Suprapubic skin (tissue), 4 donors: ENCODE measurements at places on chromosomes 3 and 15.

GRCh38 chr3:141646760-141647561 is 91.1 kb upstream of the RNF7 start:
- H3K27me3 ChIP-seq = no peaks in the 10 kb centered on the region
- peaks cover 12% of the 10 kb centered on the region for H3K4me1 ChIP-seq
- no peak for DNase-seq
- no peak overlapping the region for H3K27ac ChIP-seq
- H3K36me3 ChIP-seq = no peaks in the 10 kb centered on the region
- H3K4me3 ChIP-seq = no peak overlapping the region

- H3K36me3 ChIP-seq = peaks cover 59% of the 10 kb centered on the region
- no peak for DNase-seq
- H3K4me1 ChIP-seq = peaks cover 4% of the 10 kb centered on the region
- no peaks in the 10 kb centered on the region for H3K27me3 ChIP-seq
Observed at GRCh38 chr3:179421500-179421899, 29.8 kb downstream of the GNB4 start.

DNA sequence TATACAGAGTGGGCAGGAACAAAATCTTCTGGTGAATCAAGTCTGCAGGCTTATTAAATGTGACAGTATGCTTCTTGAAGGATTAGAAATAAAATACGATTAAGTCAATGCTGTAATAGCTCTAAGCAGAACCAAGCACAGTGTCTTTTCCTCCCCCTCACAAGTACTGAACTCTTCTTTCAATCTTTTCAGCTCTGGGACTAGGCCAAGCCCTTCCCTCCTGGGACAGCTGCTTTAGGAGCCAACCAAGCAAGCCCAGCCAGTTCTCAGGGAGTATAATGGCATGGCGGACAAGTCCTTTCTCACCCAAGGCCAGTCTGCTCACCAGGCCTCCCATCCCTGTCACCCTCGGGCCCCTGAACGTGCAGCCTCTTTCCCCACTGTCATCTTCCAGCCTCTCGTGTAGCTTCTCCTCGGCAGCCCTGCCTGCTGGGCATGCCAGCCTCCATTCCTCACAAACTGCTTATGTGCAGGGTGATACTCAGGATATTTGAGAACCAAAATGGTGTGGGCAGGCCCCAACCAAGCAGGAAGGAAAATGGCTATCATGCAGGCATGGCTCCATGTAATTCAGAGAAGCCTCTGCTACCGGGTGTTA is 8.4 kb upstream of the PPP1R2 start:
- DNase-seq = no peak
- no peak overlapping the region for H3K27ac ChIP-seq
- H3K4me3 ChIP-seq = no peak overlapping the region
- H3K4me1 ChIP-seq = peaks cover 18% of the 10 kb centered on the region
- H3K36me3 ChIP-seq = no peaks in the 10 kb centered on the region
- no peaks in the 10 kb centered on the region for H3K27me3 ChIP-seq

DNA sequence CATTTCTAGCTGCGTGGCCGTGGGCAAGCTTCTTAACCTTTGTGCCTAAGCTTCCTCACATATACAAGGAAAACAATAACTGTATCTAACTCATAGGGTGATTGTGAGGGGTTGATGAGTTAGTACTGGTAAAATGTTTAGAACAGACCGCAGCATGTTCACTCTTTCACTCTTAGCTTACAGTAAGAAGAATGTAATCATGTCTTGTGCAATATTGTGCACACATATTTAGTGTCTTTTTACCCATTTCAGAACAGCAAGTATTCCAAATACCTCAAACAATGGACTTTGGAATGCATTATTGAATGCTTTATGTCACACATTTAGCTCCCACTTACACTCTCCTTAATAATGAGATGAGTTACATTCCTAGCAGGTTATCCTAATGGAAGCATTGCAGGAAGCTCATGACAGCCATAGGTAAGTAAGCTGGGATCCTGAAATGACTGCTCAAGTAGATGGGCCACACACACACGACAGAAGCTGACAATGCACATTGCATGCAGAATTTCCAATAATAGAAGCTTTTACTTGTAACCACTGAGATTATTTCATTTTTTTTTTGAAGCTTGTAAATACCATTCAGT is 468.9 kb upstream of the WNT5A start:
- H3K36me3 ChIP-seq = no peaks in the 10 kb centered on the region
- no peak overlapping the region for H3K27ac ChIP-seq

GRCh38 chr3:184005941-184006507 is 11.7 kb downstream of the ABCC5 start:
- peaks cover 35% of the 10 kb centered on the region for H3K4me1 ChIP-seq
- DNase-seq = no peak
- peaks cover 2% of the 10 kb centered on the region for H3K36me3 ChIP-seq
- peak overlapping the region; percentile 23 for H3K4me3 ChIP-seq
- H3K27me3 ChIP-seq = no peaks in the 10 kb centered on the region

DNA sequence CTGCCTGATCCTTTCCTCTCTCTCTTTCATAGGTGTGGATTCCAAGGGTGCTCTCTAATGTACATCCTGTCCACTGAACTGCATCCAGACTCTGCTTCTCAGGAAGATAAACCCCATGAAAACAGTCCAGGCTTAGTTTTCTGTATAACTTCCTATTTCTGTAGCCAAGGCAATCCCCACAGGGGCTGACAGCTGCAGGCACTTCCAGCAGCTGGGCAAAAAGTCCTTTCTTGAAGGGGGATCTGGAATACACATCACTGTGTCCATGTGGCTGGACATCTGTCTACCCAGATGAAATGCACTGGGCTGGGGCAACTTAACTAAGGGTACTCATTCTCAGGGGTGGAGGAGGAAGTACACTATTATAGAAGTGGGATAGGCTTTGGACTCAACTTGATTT is 72.2 kb downstream of the NR1D2 start:
- DNase-seq = no peak
- H3K27ac ChIP-seq = no peak overlapping the region
- H3K36me3 ChIP-seq = no peaks in the 10 kb centered on the region
- H3K4me3 ChIP-seq = no peak overlapping the region
- H3K4me1 ChIP-seq = peaks cover 25% of the 10 kb centered on the region

GRCh38 chr15:80743189-80743833 is 35.9 kb upstream of the CEMIP start:
- DNase-seq = no peak
- no peak overlapping the region for H3K4me3 ChIP-seq
- no peaks in the 10 kb centered on the region for H3K36me3 ChIP-seq
- no peaks in the 10 kb centered on the region for H3K27me3 ChIP-seq
- no peaks in the 10 kb centered on the region for H3K4me1 ChIP-seq

GRCh38 chr3:59422312-59422711 is 372.5 kb upstream of the CFAP20DC start:
- no peaks in the 10 kb centered on the region for H3K36me3 ChIP-seq
- no peak overlapping the region for H3K4me3 ChIP-seq
- H3K27ac ChIP-seq = no peak overlapping the region

DNA sequence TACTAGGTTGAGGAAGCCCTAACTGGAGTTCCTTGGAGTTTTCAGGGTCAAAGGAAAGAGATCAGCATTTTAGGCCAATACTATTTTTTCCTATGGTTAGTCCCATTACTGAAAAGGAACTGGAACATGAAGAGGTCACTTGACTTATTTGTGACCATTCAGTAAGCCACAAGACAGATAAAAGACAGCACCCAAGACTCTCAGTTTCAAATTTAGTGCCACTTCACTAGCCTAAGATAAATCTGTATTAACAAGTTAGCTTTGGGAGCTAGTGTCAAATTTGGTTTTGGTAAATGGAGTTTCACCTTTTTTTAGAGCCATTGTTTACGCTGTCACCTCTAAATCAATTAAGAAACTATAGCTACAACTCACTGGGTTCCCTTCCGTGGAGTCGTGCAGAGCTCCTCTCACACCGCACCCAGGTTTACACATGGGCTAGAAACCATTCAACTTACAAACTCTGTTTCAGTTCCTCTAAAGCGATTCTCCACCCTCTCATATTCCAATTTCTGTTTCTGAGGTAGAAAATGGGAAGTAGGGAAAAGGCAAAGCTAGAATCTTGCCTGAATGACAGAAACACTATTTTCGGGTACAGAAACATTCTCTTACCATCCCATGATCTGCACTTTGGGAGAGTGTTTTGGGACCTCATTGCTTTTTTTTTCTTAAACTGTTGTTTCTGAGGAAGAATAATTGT is 14.4 kb downstream of the CCDC32 start:
- H3K4me1 ChIP-seq = no peaks in the 10 kb centered on the region
- H3K36me3 ChIP-seq = peaks cover 50% of the 10 kb centered on the region
- no peak for DNase-seq
- H3K27me3 ChIP-seq = no peaks in the 10 kb centered on the region

DNA sequence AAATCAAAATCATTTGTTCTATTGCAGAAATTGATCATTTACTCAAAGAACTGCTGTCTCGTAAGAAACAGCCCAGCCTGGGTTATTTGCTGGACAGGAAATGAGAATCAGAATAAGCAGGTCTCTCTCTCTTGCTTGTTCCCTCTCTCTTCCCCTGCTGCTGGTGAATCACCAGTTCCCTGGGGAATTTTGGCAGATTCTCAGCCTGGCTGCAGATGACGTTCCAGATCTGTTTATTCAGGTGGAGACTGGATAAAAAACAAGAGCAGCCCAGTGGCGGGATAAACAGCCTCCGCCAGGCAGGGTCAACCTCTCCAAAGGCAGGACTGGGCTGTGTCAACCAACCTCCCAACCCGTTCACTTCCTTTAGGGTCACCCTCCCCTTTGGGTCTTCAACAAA is 72.1 kb downstream of the LRIG1 start:
- H3K27me3 ChIP-seq = no peaks in the 10 kb centered on the region
- no peaks in the 10 kb centered on the region for H3K36me3 ChIP-seq
- DNase-seq = peak; percentile 86
- H3K4me1 ChIP-seq = peaks cover 65% of the 10 kb centered on the region
- no peak overlapping the region for H3K4me3 ChIP-seq
- peak overlapping the region; percentile 73 for H3K27ac ChIP-seq

DNA sequence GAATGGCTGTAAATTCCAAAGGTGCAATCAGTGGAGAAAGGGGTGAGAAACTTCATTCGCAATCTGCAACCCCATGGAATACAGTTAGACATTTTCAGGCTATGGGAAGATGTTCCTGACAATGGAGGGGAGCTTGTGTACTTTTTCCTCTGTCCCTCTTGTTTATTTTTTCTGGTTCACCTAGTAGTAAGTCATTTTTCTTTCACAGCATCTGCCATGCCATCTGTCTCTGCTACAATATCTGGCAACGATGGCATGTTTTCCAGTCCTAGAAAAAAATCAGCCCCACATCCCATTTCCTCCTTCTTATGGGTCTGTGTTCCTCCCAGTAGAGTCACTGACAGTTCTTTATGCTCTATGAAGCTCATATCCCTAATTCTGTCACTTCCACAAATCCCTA is 76.0 kb downstream of the SSR3 start:
- DNase-seq = no peak
- no peak overlapping the region for H3K4me3 ChIP-seq
- peaks cover 7% of the 10 kb centered on the region for H3K4me1 ChIP-seq
- no peak overlapping the region for H3K27ac ChIP-seq
- no peaks in the 10 kb centered on the region for H3K36me3 ChIP-seq
- H3K27me3 ChIP-seq = no peaks in the 10 kb centered on the region

- no peak for DNase-seq
- no peaks in the 10 kb centered on the region for H3K27me3 ChIP-seq
- no peak overlapping the region for H3K27ac ChIP-seq
- H3K4me3 ChIP-seq = no peak overlapping the region
- H3K36me3 ChIP-seq = no peaks in the 10 kb centered on the region
Observed at GRCh38 chr3:124014366-124014942, 22.5 kb upstream of the ROPN1 start.

DNA sequence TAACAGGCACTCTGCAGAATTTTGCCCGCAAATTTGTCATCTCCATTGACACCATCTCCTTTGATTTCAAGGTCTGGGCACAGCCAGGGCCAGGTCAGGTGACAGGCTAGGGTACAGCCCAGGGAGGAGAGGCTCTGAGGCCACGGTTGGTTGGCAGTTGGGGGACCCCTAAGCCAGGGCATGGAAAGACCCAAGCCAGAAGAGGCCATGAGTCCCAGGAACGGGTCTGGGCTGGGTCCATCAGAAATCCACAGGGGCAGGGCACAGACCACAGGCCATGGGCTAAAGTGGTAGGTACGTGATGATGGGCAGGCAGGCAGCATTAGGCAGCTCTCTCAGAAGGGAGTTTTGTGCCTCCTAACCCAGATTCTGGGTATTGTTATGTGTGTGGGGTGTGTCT is 45.8 kb downstream of the SEMA3G start:
- peaks cover 37% of the 10 kb centered on the region for H3K4me1 ChIP-seq
- peaks cover 51% of the 10 kb centered on the region for H3K36me3 ChIP-seq
- no peaks in the 10 kb centered on the region for H3K27me3 ChIP-seq
- no peak overlapping the region for H3K4me3 ChIP-seq

DNA sequence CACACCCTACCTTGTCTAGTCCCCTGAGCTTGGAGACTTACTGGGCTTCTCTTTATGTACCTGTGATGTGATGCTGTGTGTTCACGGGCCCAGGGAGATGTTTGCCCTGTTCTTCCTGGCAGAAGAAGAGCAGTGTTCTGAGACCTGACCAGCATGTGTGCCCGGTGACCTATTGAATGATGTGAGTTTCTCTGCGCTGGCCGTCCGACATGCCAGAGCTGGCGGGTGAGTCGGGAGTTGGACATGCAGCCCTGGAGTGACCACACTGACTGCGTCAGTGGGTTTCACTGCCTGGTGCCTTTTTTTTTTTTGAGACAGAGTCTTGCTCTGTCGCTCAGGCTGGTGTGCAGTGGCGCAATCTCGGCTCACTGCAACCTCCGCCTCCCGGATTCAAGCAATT is 42.3 kb downstream of the CGNL1 start:
- H3K4me3 ChIP-seq = no peak overlapping the region
- H3K4me1 ChIP-seq = peaks cover 3% of the 10 kb centered on the region
- no peaks in the 10 kb centered on the region for H3K27me3 ChIP-seq
- H3K27ac ChIP-seq = no peak overlapping the region
- no peak for DNase-seq
- H3K36me3 ChIP-seq = no peaks in the 10 kb centered on the region

GRCh38 chr15:34988027-34988902 is at the start of gene ZNF770:
TSS of gene ZNF770 (minus strand) at chr15:34988287. CDS start at chr15:34983434, 4,853 bp downstream.
- peak; percentile 83 for DNase-seq
- peak within 1 kb of the TSS; percentile 64 for H3K4me3 ChIP-seq
- H3K4me1 ChIP-seq = peaks cover 50% of the 10 kb centered on the region
- peak within 1 kb of the TSS; percentile 99 for H3K27ac ChIP-seq
- H3K36me3 ChIP-seq = peaks cover 1% of the 10 kb centered on the region

DNA sequence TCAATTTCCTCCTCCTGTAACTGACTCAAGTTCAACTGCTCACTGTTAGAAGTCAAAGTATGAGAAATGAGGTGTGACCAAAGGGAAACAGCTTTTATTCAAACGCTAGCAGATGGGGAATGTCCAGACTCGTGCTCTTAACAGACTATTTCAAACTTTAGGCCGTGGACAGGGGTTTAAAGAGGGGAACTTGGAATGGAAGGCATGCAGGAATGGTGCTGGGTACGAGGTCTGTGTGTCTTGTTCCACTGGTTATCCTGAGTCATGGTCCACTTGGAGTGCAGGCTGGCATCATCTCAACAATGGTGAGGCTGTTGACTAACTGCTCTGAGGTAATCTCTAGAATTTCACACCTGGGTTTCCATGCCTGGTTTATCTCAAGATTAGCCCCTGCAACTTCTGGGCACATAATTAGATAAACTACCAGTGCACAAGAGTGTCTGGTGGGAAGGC is 22.9 kb upstream of the DNAAF4 start:
- H3K36me3 ChIP-seq = no peaks in the 10 kb centered on the region
- no peaks in the 10 kb centered on the region for H3K4me1 ChIP-seq
- DNase-seq = no peak
- no peak overlapping the region for H3K27ac ChIP-seq
- no peak overlapping the region for H3K4me3 ChIP-seq

GRCh38 chr3:170814822-170815221 is 55.2 kb downstream of the RPL22L1 start:
- H3K36me3 ChIP-seq = no peaks in the 10 kb centered on the region
- H3K27me3 ChIP-seq = no peaks in the 10 kb centered on the region
- no peak overlapping the region for H3K27ac ChIP-seq
- H3K4me3 ChIP-seq = no peak overlapping the region
- H3K4me1 ChIP-seq = peaks cover 15% of the 10 kb centered on the region
